ENCODE measurements at places on chromosomes 16 and 17.

GRCh38 chr16:29738514-29738913 is 7.3 kb downstream of the C16orf54 start:
- DNase-seq: no peak

- DNase-seq: no peak
Measured at GRCh38 chr16:31517800-31518402, 9.7 kb upstream of the RUSF1 start.

GRCh38 chr16:47644661-47645060 is 183.5 kb downstream of the PHKB start:
- no peak for DNase-seq

- no peak for DNase-seq
Measured at GRCh38 chr16:14004031-14004728, 66.9 kb upstream of the MRTFB start.

DNA sequence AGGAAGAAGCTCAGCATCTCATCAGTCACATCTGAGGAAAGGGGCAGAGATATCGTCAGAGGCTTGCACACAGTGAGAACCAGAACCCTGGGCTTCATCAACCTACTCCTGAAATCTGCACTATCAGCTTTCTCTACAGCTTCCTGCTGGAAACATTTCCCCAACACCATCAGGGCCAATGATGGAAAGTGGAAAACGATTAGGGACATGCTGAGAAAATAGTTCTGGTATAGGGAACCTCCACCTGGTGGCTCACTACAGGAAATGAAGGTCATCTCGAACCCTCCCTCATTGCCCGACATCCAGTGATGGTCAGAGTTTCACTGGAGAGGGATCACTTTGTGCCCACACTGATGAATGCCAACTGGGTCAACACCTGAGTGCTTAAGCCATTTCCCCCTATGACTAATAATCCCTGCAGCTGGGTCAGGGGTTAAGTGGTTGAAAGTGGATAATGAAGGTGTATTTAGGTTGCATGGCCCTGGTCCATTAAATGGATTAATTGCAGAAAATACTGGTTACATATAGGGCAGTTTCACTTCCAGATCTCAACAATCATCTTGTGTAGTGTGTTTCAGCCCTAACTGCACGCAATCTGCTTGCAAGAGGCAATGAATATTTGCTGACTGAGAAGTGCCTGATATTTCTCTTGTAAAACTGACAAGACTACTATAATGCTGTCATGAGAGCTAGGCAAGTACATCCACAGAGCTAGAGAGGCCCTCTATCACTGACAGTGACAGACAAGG is 43.1 kb upstream of the GSG1L start:
- no peak for DNase-seq

DNA sequence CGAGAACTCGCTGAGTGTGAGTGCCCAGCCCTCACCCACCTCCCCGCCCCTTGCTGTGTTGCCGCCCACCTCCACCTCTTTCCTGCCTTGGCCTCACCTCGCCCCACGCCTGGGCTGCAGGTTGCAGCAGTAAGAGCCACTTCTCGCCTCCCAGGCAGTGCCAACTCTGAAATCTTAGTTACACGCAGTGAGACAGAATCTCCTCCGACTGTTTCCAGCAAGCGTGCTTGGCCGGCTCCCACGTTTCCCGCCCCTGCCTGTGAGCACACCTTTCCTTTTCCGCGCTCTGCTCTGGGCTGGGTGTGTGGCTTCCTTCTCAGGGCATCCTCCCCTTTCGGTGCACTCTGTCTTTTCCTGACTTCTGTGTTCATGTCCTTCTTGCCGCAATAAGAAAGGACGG is 5.7 kb downstream of the ENGASE start:
- DNase-seq: no peak

DNA sequence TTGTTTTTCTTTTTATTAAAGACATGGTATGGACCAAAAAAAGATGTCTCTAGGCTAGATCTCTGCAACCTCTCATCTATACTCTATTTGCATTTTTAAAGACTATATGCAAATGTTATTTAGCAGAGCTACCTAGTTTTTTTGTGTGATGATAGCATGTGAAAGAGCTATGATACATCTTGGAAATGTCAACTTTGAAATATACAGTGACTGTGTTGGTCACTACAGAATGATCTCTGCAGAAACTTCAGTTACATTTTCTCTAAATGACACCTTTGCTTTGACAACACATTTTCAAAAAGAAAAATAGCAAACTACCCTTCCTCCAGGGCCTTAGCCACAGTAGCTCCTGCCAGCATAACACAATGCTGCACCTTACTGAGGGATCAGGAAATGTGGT is 86.6 kb downstream of the PRKCB start:
- DNase-seq: no peak

- DNase-seq: no peak
Measured at GRCh38 chr16:57946181-57946801, 24.6 kb downstream of the CNGB1 start.

- no peak for DNase-seq
Measured at GRCh38 chr16:30095166-30096078, 591 bp downstream of the YPEL3 start.

DNA sequence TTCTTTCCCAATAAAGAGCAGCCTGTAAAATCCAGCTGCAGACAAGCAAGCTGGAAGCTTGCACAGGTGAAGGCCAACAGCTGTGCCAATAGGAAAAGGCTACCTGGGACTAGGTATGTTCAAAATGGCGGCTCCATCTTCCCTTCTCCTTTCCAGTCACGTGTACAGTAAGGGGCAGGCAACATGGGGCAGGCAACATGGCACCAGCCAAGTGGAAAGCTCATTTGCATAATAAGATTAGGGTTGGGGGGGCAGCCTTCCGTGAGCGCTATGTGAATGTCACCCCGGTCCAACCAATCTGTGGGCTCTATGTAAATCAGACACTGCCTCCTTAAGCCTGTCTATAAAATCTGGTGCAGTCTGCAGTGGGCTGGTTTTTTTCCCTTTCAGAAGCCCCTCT is 31.3 kb downstream of the TVP23A start:
- DNase-seq: no peak

GRCh38 chr17:45784741-45785479 is 790 bp downstream of the CRHR1 start:
- DNase-seq: peak; percentile 48

DNA sequence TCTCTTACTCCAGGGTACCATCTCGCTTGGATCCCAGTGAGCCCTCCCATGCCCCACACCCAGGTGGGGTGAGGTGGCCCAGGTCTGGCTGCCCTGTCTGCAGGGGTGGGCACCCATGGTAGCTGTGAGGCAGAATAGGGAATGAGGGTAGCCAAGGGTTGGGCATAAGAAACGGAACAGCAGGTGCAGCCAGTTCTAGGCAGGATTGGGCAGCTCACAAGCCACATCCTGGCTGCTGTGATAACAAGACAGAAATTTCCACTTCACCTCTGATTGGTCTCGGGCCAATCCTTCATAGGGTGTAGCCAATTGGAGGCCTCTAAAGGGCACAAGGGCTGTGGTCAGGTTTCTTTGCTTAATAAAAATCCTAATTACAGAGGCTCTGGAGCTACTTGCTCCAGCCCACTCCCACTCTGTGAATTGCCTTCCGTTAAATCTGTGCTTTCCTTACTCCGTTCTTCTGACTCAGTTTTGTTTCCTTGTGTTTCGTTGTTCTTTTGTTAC is 1.5 kb upstream of the ARHGDIG start:
- peak; percentile 58 for DNase-seq

DNA sequence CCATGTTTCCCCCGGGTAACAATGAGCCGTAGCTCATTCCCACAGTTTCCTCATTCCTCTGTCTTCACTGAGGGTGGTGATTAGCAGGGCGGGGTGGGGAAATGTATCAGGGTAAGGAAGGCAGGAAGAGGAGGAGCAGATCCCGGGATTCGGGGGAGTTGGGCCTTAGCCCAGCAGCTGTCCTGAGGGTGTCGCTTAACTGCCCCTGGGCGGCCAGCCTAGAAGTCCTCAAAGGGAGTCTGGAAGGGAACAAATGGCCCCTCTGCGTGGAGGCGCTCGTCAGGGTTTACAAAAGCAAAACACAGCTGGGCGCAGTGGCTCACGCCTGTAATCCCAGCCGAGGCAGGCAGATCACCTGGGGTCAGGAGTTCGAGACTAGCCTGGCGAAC is 14.3 kb downstream of the MLYCD start:
- DNase-seq: no peak

GRCh38 chr16:8642146-8642545 is 20.6 kb downstream of the METTL22 start:
- DNase-seq: no peak

DNA sequence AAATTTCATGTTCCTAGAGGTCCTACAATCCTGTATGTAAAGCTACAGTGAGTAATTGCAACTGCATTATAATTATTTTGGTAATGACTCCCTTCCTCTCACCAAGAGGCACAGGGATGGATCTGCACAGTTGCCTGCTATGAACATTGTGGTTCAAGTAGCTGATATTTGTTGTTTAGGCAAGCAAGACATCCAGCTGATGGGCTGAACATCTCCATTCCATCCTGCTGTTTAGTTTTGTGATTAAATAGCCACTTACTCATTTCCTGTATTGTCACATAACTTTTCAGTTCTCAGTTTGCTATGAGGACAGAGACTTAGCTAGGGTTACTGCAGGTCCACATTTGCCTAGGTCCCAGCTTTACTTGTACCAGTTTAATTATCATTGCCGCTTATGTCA is 181.2 kb upstream of the TBX2 start:
- DNase-seq: no peak
